Fibroblast of villous mesenchyme (primary cell): ENCODE measurements at places on chromosomes 13 and 19. TPM values are rescaled to one million over a fixed set of nuclear protein-coding genes. Genes with fewer than 3 reads are reported as not detected.

Gene ZNF331
- 9.0 and 13.4 TPM in 2 replicates for total RNA-seq

Gene SOX1
- total RNA-seq: not detected in 2 replicates

Gene NTF4
- not detected in 2 replicates for total RNA-seq

Gene IRGQ
- 27.7 and 35.4 TPM in 2 replicates for total RNA-seq

Gene CGB8
- total RNA-seq: not detected in 2 replicates

Gene COX7A1
- 13.9 and 18.6 TPM in 2 replicates for total RNA-seq

Gene RNF126
- total RNA-seq: 30.7 and 50.3 TPM in 2 replicates

Gene DNASE2
- total RNA-seq: 14.7 and 18.7 TPM in 2 replicates

Gene CRB3
- total RNA-seq: 0.43 TPM in 1 of 2 replicates, not detected in the other

Gene GAPDHS
- total RNA-seq: not detected in 2 replicates

Gene PTPRH
- 3.9 and 7.1 TPM in 2 replicates for total RNA-seq

Gene CDC16
- 58.0 and 62.6 TPM in 2 replicates for total RNA-seq

Gene TSSK6
- 1.3 and 2.3 TPM in 2 replicates for total RNA-seq

Gene USHBP1
- not detected in 2 replicates for total RNA-seq

Gene JAK3
- total RNA-seq: 6.1 and 7.8 TPM in 2 replicates

Gene LILRA6
- total RNA-seq: not detected in 2 replicates

Gene KCNRG
- total RNA-seq: 2.6 and 4.3 TPM in 2 replicates

Gene CADM4
- total RNA-seq: 7.7 and 22.0 TPM in 2 replicates

Gene PCDH8
- total RNA-seq: not detected in 2 replicates

Gene PIK3R2
- 30.7 and 30.9 TPM in 2 replicates for total RNA-seq

Gene ZNF583
- 7.1 and 9.1 TPM in 2 replicates for total RNA-seq

Gene OLFM4
- total RNA-seq: under 0.01 TPM in 1 of 2 replicates, not detected in the other

Gene ATXN8OS
- total RNA-seq: not detected in 2 replicates

Gene MIA
- not detected in 2 replicates for total RNA-seq

Gene FCER2
- not detected in 2 replicates for total RNA-seq

Gene SYCN
- not detected in 2 replicates for total RNA-seq

Gene SLITRK5
- under 0.01 TPM in 2 replicates for total RNA-seq

Gene GGN
- total RNA-seq: 0.32 and 0.86 TPM in 2 replicates

Gene LRRC63
- total RNA-seq: under 0.01 TPM in 1 of 2 replicates, not detected in the other

Gene KLC3
- total RNA-seq: 0.32 TPM in 1 of 2 replicates, not detected in the other

Gene SRRM5
- total RNA-seq: under 0.01 TPM in 2 replicates

Gene CLEC4M
- total RNA-seq: under 0.01 TPM in 1 of 2 replicates, not detected in the other

Gene CBLC
- under 0.01 TPM in 2 replicates for total RNA-seq

Gene SMIM44
- total RNA-seq: not detected in 2 replicates

Gene CASP14
- not detected in 2 replicates for total RNA-seq
